ENCODE measurements at places on chromosomes 16 and 17.
A peak's percentile ranks its signal among the peaks of the same experiment; 100 is the strongest.

DNA sequence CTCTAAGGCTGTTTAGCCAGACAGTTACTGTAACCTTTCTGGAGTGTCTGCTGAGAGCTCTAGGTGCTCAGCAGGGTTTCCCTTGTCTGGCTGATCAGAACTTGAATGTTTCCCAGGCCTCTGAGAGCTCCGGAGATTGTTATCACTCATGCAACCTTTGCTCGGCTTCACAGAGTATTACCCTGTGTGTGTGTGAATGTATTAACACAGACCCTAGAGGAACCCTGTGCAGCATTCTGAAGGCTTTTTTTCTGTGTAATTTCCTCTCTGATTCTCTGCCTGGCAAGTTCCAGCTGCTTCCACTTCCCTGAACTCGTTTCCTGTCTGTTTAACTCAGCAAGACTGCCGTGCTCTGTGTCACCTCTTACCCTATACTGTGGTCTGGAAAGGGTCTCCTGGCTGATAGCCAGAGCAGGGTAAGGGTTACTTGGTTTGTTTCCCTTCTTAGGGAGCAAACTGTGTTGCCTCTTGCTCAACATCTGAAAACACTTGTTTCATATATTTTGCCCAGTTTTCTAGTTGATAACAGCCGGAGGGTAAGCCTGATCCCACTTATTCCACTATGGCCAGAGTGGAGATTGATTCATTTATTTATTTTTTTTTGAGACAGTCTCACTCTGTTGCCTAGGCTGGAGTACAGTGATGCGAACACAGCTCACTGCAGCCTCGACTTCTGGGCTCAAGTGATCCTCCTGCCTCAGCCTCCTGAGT is 21.7 kb downstream of the PRMT7 start:
- no peak overlapping the region for H3K4me3 ChIP-seq
- H3K27ac ChIP-seq = no peak overlapping the region
- H3K4me1 ChIP-seq = no peaks in the 10 kb centered on the region
- no peak for DNase-seq

DNA sequence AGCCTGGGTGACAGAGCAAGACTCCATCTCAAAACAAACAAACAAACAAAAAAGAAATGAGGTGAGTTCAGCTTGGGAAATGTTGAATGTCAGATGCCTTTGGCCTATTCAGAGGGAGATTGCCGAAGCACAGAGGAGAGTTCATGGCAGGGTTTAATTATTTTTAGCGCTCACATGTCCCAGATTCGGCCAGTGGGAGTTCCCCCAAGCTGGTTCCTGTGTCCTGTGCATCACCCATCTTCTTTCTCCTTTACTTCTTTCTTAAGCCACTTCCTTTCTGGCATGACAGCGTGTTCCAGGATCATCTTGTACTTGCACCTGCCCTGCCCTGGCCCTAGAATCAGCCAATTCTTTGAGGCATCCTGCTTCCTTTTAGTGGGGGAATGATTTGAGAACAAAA is 9.2 kb downstream of the MPV17L start:
- no peaks in the 10 kb centered on the region for H3K4me1 ChIP-seq
- H3K27ac ChIP-seq = no peak overlapping the region
- H3K36me3 ChIP-seq = no peaks in the 10 kb centered on the region
- no peaks in the 10 kb centered on the region for H3K27me3 ChIP-seq
- no peak overlapping the region for H3K4me3 ChIP-seq

- H3K36me3 ChIP-seq = no peaks in the 10 kb centered on the region
- no peaks in the 10 kb centered on the region for H3K27me3 ChIP-seq
- H3K27ac ChIP-seq = no peak overlapping the region
- no peak for DNase-seq
- no peak overlapping the region for H3K4me3 ChIP-seq
- peaks cover 3% of the 10 kb centered on the region for H3K4me1 ChIP-seq
These were observed 551.5 kb downstream of the MAF start for GRCh38 chr16:79049040-79049439.

- no peak overlapping the region for H3K27ac ChIP-seq
- H3K36me3 ChIP-seq = no peaks in the 10 kb centered on the region
- no peak for DNase-seq
- no peak overlapping the region for H3K4me3 ChIP-seq
- H3K27me3 ChIP-seq = no peaks in the 10 kb centered on the region
These were observed 26.1 kb downstream of the OR1D5 start for GRCh38 chr17:3037259-3037658.

DNA sequence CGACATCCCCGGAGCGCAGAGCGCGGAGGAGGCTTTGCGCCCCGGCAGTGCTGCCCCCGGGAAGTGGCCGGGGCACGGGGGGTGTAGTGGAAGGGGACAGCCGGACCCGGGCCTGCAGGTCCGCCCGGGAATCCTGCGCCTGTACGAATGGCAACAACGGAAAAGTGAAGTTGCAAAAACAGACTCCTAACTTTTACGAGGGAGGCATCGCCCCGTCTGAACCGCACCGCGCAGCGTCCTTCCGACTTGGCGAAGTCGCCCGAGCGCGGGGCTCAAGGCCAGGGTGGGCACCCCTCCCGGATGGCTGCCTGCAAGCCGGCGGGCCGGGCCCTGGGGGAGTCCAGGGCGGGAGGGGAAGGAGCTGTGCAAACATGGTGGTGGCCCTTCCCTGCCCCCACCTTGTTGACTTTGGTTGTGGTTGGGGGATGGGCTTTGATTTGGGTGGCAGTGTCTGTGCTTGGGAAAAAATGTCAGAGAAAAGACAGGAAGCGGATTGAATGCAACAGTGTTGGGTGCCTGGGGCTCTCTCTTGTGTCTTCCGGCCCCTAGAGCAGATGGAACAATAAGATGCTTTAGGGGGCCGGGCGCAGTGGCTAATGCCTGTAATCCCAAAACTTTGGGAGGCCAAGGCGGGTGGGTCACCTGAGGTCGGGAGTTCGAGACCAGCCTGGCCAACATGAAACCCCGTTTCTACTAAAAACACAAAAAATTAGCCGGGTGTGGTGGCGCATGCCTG is 675 bp downstream of the RNF213 start:
- no peaks in the 10 kb centered on the region for H3K36me3 ChIP-seq
- H3K4me1 ChIP-seq = peaks cover 19% of the 10 kb centered on the region
- H3K4me3 ChIP-seq = peak overlapping the region; percentile 78
- DNase-seq = peak; percentile 86
- no peaks in the 10 kb centered on the region for H3K27me3 ChIP-seq
- peak overlapping the region; percentile 93 for H3K27ac ChIP-seq

DNA sequence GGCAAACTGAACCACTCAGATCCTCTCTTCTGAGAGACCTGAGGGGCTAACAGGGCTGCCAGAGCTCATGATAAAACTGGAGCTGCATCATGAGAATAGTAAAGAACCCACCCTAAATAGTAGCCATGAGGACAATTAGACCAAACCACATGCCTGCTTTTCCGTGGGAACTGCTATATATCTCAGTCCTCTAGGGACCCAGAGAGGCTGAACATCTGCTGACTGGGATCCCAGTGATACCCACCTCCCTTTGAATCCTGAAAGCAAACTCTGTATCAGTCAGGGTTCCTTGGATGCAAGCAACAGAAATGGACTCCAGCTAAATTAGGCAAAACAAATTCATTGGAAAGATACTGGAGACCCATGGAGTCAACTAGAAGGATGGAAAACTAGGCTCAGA is 6.5 kb downstream of the MT1X start:
- H3K27ac ChIP-seq = no peak overlapping the region
- DNase-seq = no peak
- H3K4me1 ChIP-seq = no peaks in the 10 kb centered on the region
- peaks cover under 1% of the 10 kb centered on the region for H3K27me3 ChIP-seq
- H3K4me3 ChIP-seq = no peak overlapping the region
- no peaks in the 10 kb centered on the region for H3K36me3 ChIP-seq

GRCh38 chr16:4690946-4691665 is 2.3 kb upstream of the NUDT16L1 start:
- no peaks in the 10 kb centered on the region for H3K27me3 ChIP-seq
- H3K4me3 ChIP-seq = no peak overlapping the region
- H3K36me3 ChIP-seq = peaks cover 4% of the 10 kb centered on the region
- no peak overlapping the region for H3K27ac ChIP-seq
- DNase-seq = no peak
- H3K4me1 ChIP-seq = no peaks in the 10 kb centered on the region

DNA sequence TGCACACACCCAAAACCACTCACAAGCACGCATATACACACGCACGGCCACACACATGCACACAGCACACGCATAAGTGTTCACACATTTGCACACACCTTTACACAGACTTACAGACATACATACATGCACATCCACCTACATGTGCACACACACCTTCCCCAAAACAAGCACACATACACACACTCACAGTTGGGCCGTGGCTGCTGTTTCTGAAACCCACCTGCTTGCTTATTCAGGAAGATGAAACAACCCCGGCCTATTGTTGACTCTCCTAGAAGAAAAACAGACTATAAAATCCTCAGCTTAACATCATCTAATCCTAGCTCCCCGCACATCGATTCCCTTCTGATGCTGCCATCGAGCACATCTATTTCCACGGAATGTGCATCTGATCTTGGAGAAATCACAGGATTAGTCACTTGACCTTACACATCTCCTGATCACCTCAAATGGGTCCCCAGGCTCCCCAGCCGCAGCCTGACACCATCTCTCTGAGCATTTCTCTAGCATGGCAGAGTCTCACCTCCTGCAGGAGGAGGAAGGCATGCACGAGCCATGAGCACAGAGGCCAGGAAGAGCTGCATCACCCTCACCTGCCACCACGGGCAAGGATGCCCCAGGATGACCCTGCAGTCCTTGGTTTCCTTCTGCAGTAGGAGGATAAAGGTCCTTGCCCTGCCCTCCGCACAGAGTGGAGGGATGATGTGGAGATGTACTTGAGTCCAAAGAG is 105.8 kb upstream of the CDH5 start:
- H3K27me3 ChIP-seq = no peaks in the 10 kb centered on the region
- H3K4me1 ChIP-seq = no peaks in the 10 kb centered on the region
- no peak overlapping the region for H3K4me3 ChIP-seq

- H3K4me3 ChIP-seq = no peak overlapping the region
- DNase-seq = no peak
- peaks cover 10% of the 10 kb centered on the region for H3K4me1 ChIP-seq
- no peaks in the 10 kb centered on the region for H3K27me3 ChIP-seq
These were observed 47.3 kb downstream of the TOM1L2 start for GRCh38 chr17:17924857-17925250.

DNA sequence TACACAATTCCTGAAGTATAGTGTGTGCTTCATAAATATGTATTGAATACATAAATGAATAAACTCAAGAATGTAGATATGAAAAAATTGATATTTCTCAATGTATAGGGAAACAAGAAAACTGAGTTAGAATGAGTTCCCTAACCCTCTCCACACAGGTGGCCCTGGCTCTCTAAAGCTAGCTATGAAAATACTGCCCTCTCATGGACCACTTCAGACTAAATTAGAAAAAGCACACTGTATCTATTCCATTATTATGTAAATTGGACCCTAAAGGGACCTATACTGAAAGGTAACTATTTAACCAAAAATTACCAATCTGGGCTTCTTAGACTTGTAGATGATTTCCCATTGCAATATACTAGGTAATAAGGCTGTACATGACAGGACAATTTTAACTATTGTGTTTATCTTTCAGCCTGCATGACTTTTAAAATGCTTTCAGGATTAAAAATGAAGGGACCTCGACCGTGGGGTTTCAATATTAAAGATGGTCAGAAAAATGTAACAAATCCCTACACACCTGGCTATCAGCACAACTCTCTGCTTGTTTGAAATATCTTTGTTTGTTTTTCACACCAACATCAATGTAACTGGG is 672.5 kb upstream of the KIF2B start:
- no peaks in the 10 kb centered on the region for H3K4me1 ChIP-seq
- H3K27ac ChIP-seq = no peak overlapping the region
- no peaks in the 10 kb centered on the region for H3K27me3 ChIP-seq
- H3K4me3 ChIP-seq = no peak overlapping the region
- no peak for DNase-seq

DNA sequence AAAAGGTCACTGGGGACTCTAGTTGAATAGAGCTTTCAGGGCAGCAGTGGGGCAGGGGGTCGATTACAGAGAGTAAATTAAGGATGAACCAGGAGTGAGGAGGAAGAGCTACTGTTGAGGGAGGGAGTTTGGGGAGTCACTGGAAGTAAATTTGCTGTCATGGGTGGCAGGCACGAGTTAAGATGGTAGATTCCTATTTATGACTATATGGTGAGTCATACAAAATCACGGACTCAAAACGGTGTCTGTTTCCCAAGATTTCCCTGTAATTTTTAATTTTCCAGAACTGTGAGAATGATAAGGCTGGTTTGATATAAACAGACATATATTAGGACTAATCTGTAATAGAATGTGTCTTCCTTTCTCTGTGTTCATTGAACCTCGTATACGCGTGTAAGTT is 287.6 kb upstream of the GOT2 start:
- no peak overlapping the region for H3K27ac ChIP-seq
- H3K4me1 ChIP-seq = no peaks in the 10 kb centered on the region
- no peaks in the 10 kb centered on the region for H3K27me3 ChIP-seq
- no peak overlapping the region for H3K4me3 ChIP-seq
- no peaks in the 10 kb centered on the region for H3K36me3 ChIP-seq

DNA sequence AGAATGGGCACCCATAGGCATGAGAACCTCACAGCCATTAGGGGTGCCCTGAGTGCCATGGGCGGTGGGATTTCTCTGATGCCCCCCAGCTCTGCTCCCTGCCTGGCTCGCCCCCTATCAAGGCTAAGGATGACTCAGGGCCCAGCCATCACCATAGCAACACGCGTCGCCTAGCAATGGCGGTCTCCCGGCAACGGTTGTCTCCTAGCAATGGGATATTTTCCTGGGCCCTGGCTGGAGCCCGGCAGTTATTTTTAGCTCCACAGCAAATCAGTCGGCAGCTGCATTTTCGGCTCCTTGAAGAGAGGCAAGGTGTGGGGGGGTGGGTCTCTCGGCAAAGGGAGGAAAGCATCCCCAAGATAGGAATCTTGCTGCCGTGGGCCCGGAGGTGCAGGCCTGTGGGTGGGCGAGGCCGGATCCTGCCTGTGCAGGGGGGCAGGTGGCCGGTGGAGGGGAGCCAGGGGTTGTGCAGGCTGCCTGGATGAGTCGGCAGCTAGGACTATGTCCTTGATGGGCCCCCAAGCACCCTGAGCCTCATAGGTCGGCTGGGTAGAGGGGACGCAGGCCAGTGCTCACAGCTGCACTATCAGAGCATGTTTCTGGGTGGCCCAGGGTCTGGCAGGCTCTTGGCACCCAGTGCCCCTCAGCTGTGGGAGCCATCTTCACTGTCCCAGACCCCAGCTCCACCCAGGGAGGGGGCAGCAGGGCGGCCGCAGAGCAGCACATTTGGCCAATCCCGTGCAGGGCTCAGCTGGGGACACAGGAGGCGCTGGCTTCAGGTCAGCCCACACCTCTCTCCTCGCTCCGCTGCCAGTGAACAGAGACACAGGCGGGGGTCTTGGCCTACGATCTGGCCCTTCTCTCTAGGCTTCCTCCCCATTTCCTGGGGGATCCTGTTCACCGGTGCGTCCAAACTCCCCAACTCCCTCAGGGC is 4.2 kb upstream of the FBXL16 start:
- no peak overlapping the region for H3K4me3 ChIP-seq
- H3K36me3 ChIP-seq = no peaks in the 10 kb centered on the region
- DNase-seq = no peak

Data from H1 (cell line).